ENCODE measurements at places on chromosomes 11 and 22.

DNA sequence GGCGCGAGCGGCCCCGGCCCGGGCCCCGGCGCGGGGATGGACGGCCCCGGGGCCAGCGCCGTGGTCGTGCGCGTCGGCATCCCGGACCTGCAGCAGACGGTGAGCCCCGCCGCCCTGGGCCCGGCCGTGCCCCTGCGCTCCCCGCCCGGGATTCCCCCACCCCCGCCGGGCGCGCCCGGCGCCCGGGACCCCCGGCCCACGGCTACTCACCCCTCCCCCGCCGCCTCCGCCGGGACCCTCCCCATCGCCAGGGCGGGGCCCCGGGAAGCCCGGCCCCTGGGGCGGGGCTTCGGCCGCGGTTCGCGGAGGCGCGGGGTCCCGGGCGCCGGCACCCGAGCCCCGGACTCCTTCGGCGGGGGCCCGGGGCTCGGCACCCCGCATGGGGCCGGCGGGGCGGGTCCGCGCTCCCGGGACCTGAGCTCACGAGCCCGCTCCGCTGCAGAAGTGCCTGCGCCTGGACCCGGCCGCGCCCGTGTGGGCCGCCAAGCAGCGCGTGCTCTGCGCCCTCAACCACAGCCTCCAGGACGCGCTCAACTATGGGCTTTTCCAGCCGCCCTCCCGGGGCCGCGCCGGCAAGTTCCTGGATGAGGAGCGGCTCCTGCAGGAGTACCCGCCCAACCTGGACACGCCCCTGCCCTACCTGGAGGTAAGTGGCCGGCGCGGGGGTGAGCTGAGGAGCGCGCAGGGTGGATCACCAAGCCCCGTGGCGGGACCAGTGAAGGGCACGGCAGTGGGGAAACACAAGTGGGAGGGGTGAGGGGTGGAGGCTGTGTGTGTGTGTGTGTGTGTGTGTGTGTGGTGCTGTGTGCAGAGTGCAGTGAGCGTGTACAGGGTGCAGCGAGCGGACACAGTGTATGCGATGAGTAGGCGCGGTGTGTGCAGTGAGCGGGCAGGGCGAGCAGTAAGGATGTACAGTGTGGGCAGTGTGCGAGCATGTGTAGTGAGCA lies 2.3 kb downstream of the SHANK3 start:
- no peak for DNase-seq

DNA sequence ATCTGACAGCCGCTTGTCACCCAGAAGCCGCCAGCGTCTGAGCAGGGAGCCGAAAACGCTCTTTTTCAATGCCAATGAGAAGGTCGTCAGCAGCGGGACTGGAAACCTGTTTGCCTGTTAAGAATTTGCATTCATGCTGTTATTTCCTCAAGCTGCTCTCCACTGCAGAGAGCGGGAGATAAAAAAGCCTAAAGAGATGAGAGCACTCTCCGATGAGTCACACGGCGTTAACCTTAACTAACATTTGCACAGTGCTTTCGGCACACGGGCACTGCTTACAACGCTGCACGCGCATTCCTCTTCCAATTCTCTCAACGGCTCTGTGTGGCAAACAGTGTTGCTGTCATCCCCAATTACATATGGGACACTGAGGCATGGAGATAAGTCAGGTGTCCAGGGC lies 40.0 kb upstream of the RTL6 start:
- no peak for DNase-seq

- no peak for DNase-seq
Measured at GRCh38 chr11:13329670-13330356, 52.2 kb downstream of the BMAL1 start.

- no peak for DNase-seq
Measured at GRCh38 chr11:69657911-69658625, 17.1 kb downstream of the LTO1 start.

GRCh38 chr11:87190071-87190470 lies 152.3 kb downstream of the TMEM135 start:
- no peak for DNase-seq

GRCh38 chr11:124897674-124898262 lies at the start of gene ROBO4:
TSS of gene ROBO4 (minus strand) at chr11:124897865. CDS start at chr11:124897795, 70 bp downstream.
- DNase-seq: no peak

DNA sequence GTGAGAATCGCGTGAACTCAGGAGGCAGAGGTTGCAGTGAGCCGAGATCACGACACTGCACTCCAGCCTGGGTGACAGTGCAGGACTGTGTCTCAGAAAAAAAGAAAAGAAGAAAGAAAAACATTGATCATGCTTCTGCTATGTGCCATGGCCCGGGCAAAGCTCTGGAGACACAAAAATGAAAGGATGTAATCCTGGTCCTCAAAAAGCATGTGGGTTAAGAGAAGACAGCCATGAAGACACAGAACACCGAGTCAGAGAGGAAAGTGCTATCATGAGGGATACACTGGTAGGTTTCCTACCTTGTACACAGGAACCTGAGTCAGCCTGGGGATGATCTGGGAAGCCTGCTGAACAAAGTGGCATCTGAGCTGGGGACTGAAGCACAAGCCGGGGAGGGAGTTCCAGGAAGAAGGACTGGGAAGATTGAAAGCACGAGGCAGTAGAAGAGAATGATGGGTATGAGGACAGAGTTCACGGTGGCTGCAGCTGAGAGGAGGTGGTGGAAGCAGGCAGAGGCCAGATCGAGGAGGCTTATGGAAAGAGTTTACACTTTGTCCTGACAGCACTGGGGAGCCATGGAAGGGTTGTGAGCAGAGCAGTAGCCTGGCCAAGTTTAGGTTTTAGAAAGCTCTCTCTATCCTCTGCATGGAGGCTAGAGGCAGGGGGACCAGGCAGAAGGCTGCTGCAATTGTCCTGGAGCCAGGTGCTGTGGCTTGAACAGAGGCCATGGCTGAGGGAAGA lies 9.9 kb upstream of the MAFF start:
- DNase-seq: no peak

DNA sequence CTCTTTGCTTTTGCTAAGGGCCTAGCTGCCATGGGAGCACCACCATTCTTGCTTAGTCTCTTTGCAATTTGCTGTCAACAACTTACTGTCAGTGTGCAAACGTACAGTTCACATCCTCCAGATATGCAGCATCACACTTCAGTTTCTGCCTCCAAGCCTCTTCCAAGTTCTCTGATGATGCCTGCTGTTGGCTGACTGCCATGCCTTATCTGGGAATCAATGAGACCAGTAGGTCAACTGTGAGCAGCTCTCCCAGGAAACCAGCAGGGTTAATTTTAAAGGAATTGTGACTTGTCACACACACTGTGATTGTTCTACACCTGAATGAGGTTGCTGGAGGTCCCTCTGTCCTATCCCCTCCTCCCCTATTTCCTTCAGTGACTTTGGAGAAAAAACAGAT lies 56.0 kb downstream of the COPB1 start:
- DNase-seq: no peak

- DNase-seq: no peak
Measured at GRCh38 chr11:2945757-2946287, 16.6 kb upstream of the PHLDA2 start.

- DNase-seq: no peak
Measured at GRCh38 chr22:28351476-28351875, 328.2 kb downstream of the TTC28 start.

DNA sequence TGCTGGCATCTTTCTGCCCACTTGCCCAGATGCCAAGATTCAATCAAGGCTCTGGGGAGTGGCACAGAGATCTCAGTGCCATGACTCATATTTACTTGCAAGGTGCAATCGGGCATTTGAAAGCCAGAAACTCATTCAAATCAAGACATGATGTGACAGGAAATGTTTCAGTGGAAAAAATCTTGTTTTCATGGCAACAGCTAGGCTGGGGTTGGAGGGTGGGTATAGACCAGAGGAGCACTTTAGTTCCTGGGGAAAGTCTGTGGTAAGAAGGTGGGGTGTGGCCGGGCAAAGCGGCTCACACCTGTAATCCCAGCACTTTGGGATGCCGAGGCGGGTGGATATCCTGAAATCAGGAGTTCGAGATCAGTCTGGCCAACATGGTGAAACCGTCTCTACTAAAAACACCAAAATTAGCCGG lies 1.2 kb downstream of the MAJIN start:
- no peak for DNase-seq

DNA sequence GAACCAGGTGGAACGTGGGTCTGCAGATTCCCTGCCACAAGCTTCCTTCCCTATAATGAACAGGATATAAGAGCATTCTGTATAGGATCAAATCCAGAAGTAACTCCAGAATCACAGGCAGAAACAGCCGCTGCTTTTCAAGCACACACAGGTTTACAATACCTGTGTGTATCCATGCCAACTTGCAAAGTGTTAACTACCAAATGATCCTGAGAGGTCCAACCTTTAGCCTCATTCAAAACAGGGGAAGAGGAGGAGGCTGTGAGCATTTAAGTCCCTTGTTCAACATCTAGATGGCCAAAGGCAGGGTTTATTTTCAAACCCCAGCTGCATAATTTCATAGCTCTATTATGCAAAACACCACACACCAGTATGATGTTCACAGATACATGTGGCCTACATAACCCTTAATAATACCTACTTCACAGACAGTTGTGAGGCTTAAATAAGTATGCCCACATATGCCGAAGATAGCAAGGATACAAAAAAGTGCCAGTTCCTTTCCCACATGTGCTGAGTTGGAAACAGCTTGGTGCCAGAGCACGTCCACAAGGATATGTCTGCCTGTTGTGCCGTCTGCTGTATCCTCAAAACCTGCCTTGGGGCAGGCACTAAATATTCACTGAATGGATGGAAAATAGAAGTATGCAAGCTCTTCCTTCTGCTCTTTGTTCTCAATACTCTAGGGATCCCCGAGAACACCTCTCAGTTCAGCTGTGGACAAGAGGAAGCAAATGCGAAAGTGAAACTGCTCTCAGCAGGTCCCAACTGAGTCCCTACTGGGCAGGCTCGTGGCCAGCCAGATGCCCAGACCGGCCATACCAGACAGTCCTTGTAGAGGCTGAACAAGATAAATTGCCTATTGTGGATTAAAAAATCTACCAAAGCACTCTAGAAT lies 66.8 kb downstream of the LARGE1 start:
- DNase-seq: no peak

DNA sequence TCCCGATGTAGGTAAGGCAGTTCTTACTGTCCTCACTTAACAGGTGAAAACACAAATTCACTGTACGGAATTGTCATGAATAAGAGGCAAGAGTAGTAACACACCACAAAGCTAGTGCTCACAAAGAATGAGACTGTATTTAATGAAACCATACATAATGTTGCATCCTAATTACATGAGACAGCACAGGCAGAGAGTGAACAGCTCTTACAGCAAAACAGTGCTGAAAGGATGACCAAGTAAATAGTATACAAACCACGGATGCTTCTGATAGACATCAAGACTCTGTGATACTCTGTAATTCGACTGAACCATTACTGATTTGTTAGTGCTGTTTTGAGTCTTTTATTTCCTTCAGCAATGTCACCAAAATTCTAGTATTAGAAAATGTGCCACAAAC lies 282.3 kb downstream of the TTC28 start:
- no peak for DNase-seq

DNA sequence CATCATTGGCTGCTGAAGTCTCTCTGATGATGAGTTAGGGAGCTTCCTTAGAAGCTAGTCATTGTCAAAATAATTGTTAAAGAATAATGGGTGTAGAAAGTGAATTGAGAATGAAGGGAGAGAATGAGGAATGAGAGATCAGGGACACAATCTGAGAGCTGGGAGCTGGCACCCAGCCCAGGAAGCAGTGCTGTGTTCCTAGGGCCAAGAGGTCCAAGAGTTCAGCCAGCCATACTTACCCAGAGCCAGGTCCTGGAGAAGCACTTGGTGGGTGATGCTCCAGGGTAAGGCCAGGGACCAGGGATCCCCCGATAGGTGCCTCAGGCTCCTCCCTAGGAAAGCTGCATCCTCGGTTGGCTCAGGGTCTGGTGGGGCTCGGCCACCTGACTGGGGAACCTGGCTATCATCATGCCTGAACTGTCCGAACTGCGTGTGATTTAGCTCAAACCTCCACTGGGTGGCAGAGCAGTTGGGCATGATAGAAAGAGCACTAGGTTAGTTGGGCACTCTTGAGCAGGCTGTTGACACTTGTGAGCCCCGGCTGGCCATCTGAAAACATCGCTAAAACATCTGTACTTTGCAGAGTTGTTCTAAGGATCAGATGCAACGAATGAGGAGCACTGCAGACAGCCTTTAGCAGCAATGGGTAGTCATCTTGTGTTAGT lies 123.9 kb upstream of the NCAM1 start:
- no peak for DNase-seq

GRCh38 chr11:15185021-15185420 lies 70.3 kb downstream of the INSC start:
- DNase-seq: no peak

DNA sequence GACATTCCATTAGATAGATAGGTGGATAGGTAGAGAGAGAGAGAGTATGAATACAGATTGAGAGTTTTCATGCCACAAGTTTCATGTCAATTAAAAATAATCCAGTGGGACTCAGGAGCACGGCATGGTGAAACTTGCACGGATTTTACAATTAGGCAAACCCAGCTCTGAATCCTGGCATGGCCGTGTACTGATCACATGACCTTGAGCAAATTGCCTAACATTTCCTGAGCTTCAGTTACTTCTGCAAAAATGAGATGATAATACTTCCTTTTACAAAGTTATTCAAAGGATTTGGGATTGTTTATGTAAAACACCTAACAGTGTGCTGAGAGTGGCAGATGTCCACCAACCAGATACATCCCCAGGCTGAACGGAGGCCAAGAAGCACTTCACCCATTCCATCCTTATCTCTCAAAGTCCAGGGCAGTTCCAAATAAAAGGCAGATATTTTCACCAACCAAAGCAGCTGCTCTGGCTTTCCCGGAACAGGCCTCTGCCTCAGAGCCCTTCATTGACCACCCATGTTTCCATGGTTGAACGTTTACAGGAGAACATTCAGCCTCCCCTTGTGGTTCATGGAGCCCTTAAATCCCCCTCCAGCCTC lies 17.9 kb downstream of the APLNR start:
- no peak for DNase-seq

DNA sequence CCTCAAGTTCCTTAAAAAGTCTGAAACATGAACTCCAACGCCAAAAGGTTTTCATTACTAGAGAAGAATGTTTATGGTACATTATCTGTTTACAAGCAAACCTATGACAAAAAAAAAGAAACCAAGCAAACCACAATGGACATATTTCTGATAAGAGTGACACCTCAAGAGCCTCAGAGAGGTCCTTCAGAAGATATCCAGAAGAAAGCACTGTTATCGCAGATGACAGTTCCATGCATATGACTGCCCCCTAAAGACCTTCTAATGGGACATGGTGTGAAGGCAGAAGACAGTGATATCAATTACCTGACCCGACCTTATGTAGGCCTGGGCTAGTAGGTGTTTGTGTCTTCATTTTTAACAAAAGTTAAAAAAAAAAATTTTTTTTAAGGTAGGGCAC lies 3.1 kb downstream of the HDHD5 start:
- no peak for DNase-seq

DNA sequence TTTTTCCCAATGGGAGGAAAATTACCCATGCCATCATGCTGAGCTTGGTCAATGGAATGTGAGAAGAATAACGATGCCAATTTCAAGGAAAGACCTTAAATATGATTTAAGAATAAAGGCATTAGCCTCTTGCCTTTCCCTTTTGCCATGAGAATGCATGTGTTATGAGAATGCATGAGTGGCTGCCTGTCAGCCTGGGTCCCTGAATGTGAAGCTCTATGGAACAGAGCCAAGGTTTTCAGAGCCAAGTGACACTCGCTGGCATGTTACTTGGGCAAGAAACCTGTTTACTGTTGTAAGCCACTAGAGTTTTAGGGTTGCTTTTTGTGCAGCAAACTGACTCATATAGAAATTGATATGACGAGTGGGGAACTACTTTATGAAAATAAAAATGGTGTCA lies 75.7 kb downstream of the JRKL start:
- DNase-seq: no peak

Data from central memory CD4-positive, alpha-beta T cell (primary cell).